ENCODE measurements at places on chromosomes 3 and 15.

GRCh38 chr3:55085231-55085630 lies 157.4 kb upstream of the LRTM1 start:
- no peak for DNase-seq

DNA sequence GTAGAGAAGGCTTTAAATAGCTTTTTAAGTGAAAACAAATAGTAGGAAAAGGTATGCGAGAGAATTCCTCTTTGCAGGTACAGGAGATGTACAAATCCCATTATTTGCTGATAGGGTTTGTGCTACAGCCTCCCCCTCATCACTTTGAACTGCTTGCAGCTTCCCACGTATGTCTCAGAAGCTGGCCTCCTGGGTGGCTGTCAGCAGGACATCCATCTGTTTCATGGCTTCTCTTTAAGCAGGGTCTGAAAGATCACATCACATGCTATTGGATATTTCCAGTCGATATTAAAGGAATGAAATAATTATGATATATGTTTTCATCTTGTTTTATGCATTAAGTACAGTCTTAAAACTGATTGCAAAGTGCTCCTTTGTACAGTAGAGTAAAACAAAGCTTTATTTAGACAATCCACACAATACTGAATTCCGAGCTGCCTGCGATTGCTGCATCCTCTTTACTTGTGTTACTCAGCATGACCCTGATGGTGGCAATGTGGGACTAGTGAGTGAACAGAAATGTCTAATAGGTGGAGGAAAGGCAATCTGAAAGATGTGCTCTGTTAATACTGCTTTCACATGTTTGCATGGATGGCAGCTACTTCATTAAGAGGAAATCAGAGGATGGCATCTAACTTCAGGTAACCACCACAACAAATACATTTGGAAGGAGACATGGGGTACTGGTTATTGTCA lies 930.6 kb upstream of the SEMA6D start:
- no peak for DNase-seq

- no peak for DNase-seq
These were observed 217.7 kb downstream of the MEIS2 start for GRCh38 chr15:36882487-36883131.

- DNase-seq: no peak
These were observed 21.1 kb upstream of the RHO start for GRCh38 chr3:129507181-129507831.

GRCh38 chr3:126009181-126009580 lies 40.2 kb downstream of the ROPN1B start:
- DNase-seq: no peak

GRCh38 chr3:72155391-72156064 lies 370.6 kb upstream of the PROK2 start:
- DNase-seq: peak; percentile 98

DNA sequence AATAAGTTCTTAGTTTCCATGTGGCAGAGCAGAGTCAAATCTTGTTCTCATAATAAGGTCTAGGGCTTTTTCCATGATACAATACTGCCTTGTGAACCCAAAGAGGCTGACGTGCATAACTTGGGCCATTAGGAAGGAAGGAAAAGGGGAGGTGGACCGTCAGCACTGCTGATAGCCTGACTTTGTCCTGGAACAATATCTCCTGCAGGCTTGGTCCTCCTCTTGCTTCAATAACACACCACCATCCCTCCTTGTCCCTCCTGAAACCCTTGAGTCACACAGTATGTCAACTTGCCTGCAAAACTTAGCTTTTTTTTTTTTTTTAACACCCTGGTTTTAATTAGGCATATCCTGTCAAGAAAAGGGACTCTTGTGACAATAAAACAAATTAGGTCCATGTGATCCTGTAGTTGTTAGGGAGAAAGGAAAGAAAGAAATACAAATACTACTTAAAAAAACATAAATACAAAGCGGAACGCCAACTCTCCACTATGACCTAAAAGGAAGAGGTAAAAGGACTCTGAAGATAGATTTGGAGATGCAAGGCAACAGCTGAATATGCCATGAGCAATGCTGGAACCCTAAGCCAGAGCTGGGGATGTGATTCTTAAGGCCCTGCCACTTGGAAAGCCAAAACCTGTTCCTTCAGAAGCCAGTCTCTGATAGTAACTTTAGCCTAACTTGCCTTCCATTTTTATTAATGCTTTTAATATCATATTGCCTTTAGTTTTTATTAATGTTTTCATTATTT lies 67.0 kb downstream of the WWTR1 start:
- no peak for DNase-seq

DNA sequence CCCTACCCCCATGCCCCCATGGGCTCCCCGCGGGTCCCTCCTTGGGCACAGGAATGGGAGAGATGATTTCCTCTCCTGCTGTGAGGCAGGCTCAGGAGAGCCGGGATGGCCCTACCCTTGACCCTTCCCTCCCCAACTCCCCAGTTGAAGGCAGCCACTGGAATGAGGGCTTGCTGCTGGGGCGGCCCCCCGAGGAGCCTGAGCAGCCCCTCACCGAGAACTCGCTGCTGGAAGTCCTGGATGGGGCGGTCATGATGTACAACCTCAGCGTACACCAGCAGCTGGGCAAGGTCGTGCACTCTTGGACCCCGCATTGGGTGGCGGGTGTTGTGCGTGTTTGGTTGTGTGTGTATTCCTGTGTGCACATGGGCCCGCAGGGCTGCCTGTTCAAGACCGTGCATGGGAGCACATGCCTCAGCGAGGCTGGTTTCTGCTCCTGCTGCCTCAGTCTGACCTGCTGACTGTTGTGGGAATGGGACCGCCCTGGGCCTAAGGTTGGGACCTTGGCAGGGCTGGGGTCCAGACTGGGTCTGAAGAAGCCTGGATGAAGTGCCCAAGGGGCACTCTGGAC lies 14.0 kb downstream of the AMIGO3 start:
- no peak for DNase-seq

DNA sequence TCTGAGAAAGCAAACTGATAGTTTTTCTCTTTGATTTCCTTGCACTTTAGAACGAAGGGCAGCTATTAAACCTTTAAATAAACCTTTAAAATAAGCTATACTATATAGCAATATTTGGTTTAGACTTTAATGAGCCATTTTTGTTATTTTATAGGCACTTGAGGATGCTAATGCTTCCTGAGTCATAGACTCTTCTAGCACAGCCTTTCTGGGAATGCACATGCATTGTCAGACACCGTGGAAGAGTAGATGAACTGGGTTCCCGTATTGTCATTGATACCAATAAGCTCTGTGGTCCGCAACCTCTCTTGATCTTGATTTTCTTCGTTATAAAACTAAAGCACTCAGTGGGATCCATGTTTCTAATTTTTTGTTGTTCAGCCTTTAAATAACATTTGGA lies 27.6 kb downstream of the CERS3 start:
- no peak for DNase-seq

- DNase-seq: peak; percentile 23
These were observed 125.0 kb upstream of the CGNL1 start for GRCh38 chr15:57251308-57251707.

DNA sequence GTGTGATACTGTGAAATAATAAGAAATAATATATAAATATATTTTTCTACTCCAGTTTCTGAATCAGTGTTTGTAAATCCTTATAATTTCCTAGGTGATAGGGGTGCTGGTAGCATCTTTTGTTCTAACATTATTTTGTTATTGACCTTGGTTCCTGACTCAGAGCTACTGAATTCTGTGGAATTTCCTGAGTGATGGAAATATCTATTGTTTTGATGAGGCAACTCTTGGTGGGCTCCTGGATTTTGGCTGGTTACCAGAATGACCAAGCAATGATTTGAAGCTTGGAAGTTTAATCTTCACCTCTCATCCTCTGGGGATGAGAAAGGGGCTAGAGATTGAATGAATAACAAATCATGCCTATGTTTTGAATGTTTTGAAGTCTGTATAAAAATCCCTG lies 377.3 kb downstream of the LPP start:
- DNase-seq: peak; percentile 59

GRCh38 chr15:69119683-69120395 lies 40.6 kb upstream of the GLCE start:
- DNase-seq: no peak

GRCh38 chr3:173465898-173466678 lies 68.5 kb downstream of the NLGN1 start:
- DNase-seq: no peak

- peak; percentile 29 for DNase-seq
These were observed 82.7 kb downstream of the COL8A1 start for GRCh38 chr3:99720985-99721632.

- DNase-seq: no peak
These were observed 88.0 kb downstream of the CRTC3 start for GRCh38 chr15:90617668-90618097.

DNA sequence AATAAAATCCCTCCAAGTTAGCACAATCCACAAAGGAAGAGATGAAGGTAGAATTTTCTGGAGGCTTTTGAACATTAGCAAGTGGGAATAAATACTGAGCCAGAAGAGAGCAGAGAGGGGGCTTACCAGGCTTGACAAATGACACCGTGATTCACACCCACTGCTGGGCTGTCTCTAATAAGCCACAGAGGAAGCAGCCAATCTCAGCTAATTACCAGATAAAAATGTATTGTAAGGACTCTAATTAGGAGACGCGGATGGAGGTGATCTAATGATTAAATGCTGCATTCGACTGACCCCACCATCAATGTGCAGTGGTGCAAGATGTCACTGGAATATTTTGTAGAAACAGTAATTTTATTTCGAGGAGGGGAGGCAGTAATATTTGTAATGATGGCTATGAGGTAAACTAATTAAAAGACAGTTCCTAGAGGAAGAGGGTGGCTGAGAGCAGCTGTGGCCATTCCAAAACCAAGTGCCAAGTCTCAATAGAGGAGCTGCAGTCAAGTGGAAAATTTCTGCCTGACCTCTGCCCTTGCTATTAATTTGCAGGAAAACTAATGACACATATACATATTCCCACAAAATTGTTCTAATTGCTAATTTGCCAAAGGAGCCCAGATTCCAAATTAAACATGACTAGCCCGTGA lies 602.2 kb downstream of the FOXP1 start:
- no peak for DNase-seq
